Occipital lobe (tissue), 3 donors: ENCODE measurements at places on chromosomes 6 and 20. TPM values are rescaled to one million over a fixed set of nuclear protein-coding genes. Genes with fewer than 3 reads are reported as not detected.

The HSPA1A gene
- 117 TPM for total RNA-seq

The NXT1 gene
- 23.6 TPM for total RNA-seq

The GABRR1 gene
- total RNA-seq, result not detected

The LAMA2 gene
- total RNA-seq, result 16.8 TPM

The SRC gene
- total RNA-seq, result 19.2 TPM

The LIN28B gene
- 0.16 TPM for total RNA-seq
